GOT3 (cell line): ENCODE measurements at places on chromosomes 6 and 20.

- no peak for DNase-seq
Measured at GRCh38 chr6:126481319-126481718, 141.4 kb downstream of the CENPW start.

GRCh38 chr20:14069796-14070195 lies 74.5 kb downstream of the MACROD2 start:
- DNase-seq: no peak

GRCh38 chr6:13535306-13535705 lies 39.1 kb upstream of the SIRT5 start:
- DNase-seq: no peak

DNA sequence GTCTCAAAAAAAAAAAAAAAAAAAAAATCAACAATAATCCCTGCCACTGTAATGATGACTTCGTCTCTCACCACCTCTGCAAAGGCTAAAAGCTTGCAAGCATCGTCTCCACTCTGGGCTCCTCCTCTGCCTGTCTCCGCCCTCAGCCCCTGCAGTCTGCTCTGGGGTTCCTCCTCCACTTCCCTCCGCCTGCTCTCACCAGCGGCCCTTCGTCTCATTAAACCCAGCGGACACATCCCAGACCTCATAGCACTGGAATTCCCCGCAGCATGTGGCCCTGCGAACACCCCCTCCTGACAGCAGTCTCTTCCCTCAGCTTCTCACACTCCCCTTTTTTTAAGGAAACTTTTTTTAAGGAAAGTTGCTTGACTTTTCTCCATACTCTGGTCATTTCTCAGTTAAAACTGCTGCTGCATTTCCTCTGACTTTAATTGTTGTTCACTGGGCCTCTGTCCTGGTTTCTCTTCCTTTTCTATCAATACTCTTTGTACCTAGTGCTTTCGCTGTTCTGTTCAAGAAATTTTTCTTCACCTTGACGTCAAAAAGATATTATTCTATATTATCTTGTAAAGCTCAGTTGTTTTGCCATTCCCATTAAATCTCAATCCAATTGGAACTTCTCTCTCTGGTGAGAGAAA lies 70.9 kb upstream of the PLEKHG1 start:
- DNase-seq: no peak
